ENCODE measurements at places on chromosomes 6 and 20.
A peak's percentile ranks its signal among the peaks of the same experiment; 100 is the strongest.

DNA sequence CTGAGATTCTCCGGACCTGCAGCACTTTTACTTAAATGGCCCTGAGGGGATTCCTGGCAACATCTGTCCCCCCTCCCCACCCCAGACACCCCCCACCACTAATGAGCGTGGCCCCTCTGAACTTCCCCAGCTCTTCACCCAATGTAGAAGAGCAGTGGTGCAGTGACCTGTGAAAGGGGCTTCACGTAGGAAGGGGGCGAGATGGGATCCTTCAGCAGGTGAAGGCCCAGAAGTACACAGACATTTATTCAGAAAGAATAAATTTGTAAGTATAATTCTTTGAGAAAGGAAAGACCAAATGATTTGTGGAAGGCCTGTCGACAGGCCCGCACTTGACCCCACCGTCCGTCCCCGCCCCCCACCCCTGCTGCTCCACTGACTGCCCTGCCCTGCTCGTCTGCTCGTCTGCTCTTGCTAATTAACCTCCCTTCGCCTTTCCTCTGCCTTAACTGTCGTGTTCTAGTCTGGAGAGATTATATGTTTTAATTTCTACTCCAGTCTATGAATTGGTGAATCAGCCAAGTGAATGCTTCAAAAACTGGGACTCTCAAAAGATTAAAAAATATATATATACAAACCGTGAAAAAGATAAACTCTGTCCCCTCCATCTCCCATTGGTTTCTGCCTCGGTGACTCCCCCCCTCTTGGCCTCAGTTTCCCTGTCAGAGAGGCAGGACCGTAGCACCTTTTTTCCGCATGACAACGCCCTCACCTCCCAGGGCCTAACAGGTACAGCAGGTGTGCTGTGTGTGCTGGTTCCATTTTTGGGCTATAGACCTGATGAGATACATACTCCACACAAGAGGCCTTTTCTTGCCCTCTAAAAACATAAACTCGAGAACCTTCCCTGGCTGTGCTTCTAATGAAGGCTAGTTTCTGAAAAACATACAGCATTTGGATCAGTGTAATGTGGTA is 49.2 kb downstream of the GNAS start:
- no peak for DNase-seq

GRCh38 chr6:5136851-5137250 is 51.7 kb downstream of the PPP1R3G start:
- no peak for DNase-seq

- DNase-seq, result no peak
Observed at GRCh38 chr6:85049282-85049681, 284.9 kb upstream of the TBX18 start.

GRCh38 chr20:15317546-15318232 is 980.3 kb upstream of the FLRT3 start:
- no peak for DNase-seq

- DNase-seq, result no peak
Observed at GRCh38 chr6:39029156-39030011, 19.2 kb upstream of the GLP1R start.

DNA sequence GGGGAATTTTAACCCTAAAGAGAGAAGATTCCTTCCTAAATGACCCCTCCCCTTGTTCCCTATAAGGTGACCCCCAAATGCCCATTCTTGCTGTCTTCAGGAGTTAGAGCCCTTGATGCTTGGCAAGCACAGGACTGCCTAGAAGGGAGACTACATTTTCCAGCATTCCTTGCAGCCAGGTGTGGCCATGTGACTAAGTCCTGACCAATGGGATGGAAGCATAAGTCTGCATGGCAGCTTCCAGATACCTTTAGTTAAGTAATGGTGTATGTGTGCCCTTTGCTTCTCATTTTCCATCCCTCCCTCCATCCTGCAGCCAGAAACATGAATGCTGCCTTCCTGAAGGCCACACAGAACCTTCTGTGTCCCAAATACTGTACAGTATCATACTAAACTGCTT is 5.5 kb downstream of the BFSP1 start:
- no peak for DNase-seq

DNA sequence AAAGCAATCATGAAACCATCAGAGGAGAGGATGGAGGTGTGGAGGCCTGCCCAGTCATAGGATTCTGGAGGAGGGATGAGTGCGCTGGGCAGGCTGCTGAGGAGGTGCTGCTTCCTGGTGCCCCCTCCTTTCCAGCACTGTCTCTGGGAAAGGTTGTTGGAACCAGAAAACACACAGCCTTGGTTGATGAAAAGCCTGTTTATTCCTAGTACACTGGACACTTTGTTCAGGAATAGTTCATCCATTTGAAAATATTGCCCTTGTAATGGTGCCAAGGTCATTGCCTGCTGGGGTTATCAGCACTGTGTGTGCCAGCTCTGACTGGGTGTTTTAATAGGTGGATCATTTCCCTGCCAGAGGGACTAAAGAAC is 83.7 kb upstream of the ARMC2 start:
- no peak for DNase-seq

GRCh38 chr6:127266892-127267645 is 405 bp downstream of the RNF146 start:
- peak; percentile 11 for DNase-seq

DNA sequence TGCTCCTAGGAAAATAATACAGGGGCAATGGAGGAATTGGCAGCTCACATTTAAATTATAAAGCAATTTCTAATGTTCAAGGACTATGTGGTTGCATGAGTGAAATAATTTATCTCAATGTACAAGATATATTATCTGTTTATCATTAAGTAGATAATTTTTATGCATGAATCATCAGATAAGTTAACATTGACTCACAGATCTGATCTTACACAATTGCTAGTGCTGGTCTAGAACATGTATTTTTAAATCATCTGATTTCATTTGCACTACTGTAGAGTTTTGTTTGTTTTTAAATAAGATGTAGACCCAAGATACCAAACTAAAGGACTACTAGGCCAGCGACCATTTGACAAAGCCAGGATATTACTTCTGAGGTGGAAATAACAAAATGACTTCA is 199.2 kb downstream of the BMP2 start:
- no peak for DNase-seq

DNA sequence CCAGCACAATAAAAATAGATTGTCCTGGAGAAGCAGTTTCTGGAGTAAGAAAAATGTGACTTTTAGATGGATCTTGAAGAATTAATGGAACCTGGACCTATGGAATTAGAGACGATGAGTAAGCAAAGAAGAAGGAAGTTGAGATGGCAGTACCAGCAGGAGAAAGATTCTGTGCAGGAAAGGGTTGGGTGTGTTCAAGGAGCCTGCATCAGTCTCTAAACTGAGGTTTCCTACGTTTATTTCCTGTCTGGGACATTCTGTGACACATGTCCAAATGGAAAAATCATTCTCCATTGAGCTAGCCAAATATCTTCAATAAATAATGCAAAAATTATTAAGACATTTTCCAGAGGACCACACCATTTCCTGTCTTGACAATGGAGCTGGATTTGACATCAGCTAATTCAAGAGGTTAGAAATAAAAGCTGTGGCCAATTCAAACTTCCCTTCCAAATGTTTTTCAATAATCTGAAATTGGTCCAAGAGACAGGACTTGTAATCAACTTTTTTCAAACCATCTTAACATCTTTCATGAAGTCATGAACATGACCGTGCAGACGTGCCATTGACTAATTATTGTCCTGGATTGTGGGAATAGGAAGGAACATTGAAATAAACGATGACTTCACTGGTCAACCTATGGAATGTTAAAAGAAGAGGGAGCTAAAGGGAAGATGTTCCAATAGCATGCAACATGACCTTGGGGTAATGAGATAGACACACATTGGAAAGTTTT is 198.3 kb downstream of the ZNF217 start:
- no peak for DNase-seq

DNA sequence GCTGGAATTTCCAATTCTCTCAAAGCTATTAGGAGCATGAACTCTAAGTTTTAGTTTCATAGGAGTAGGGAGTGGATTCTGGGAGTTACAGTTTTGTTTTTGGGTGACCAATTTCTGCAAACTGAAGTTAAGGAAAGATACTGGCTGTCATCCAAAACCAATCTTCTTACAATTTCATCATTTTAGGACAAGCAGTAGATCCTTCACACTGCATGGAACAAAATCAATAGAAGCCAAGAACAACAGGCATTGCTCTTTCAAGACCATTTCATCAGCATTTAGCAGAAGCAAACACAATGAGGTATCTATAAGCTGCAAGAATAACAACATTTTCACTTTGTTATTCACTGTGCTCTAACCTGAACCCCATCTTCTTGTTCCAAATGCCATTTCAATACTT is 173.0 kb downstream of the GMDS start:
- no peak for DNase-seq

DNA sequence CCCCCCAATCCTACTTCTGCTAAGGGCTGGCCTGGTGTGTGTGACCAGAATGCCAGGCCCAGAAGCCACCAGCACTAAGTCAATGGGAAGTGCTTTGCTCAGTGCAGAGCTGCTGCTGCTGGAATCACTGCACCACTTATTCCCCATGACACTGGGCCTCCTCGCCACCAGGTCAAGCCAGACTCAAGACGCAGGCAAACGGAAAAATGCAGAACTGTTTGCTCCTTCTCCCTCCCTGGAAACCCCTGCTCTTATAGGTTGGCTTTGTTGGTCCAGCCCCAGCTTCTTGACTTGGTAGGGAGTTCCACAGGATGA is 121.9 kb downstream of the PHACTR3 start:
- DNase-seq, result no peak

GRCh38 chr6:90708206-90708737 is 121.4 kb upstream of the MAP3K7 start:
- DNase-seq, result no peak

- DNase-seq, result no peak
Observed at GRCh38 chr6:166242888-166243287, 65.3 kb downstream of the PRR18 start.

- DNase-seq, result no peak
Observed at GRCh38 chr6:34234667-34235306, 1.9 kb upstream of the HMGA1 start.

GRCh38 chr20:32162351-32162750 is 45.2 kb downstream of the PLAGL2 start:
- no peak for DNase-seq

DNA sequence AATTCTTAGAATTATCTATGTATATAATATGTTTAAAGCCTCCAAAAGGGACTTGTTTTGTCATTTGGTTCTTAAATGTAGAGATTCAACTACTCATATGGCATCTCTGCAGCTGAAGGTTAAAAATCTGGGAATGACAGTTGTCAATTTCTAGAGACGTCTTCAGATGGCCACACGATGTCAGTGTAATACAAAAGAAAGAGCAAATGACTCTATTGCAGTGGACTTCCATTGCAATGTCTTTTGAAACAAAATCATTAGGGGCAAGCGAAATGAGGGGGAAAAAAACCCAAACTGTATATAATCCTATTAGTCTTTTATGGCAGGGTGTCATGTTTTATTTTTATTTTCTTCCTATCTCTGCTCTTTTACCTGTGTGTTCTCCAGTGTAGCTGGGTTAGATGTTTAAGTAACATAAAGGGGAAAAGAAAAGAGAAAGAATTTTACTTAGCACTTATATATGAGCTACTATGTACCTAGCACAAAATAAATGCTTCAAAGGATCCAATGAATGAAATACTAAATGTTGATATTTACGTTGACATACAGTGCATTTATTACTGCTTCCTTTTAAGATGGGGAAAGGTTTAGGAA is 26.2 kb downstream of the CCN2 start:
- no peak for DNase-seq

DNA sequence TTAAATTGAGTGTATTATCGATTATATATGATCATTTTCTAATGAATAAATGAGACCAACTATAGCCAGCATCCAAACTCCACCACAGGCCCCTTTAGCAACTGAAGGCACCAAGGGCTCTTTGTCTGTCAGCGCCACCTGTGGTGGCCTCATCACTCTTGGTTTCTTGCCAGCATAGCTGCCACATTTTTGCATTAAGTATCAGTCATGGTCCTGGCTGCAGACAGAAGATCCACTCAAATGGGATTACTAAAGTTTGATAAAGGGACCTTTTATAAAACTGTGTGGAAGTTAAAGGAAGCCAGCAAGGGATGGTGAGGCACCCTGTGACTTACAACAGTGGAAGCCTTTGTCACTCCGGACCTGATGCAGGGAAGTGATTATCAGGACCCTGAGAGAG is 162.9 kb downstream of the C6orf118 start:
- DNase-seq, result no peak

GRCh38 chr6:12391472-12391871 is 101.3 kb downstream of the EDN1 start:
- no peak for DNase-seq

DNA sequence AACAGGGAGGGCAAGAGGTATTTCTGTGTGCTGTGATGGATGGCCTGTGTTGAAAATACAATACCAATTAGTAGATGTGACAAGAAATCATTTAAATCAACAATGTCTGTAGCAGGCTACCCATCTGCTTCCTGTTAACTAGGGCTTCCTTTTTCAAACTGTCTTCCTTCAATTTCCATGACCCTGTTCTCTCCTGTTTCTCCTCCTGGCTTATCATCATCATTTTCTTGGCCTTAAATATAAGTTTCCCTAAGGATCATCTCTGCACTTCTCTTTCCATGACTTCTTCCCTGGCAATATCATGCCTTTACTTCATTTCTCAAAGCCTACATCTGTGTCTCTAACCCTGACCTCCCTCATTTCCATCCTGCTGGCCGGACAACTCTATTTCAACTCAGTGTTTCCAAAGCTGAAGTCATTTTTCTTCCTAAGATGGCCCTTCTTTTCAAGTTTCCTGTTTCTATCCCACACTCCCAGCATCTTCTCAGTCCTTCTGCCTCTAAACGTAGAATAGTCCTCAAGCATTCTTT is 18.2 kb downstream of the ZC2HC1B start:
- DNase-seq, result no peak

GRCh38 chr20:32455171-32455900 is 97.2 kb downstream of the ASXL1 start:
- no peak for DNase-seq

GRCh38 chr20:62337558-62338293 is 29.4 kb downstream of the LAMA5 start:
- DNase-seq, result no peak

DNA sequence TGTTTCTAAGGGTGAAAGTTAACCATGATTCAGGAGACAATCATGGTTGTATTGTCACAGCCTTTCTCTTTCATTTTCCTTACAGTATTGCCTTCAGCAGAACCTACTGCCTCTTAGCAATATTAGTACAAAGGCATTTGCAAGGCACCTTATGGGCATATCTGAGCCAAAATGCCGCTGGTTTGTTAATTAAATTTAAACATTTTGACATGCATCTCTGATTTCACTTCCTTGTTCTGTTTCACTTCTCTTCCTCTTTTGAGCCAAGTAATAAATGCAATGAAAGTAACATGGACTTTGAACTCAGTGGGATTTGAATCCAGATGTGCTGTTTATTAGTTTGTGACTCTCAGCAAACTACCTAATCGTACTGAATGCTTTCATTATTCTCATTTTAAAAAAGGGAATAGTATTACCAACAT is 467.4 kb upstream of the CITED2 start:
- DNase-seq, result no peak
